ENCODE measurements at places on chromosomes 7 and 10.

- no peak for DNase-seq
Measured at GRCh38 chr10:55742487-55742886, 618.6 kb downstream of the ZWINT start.

DNA sequence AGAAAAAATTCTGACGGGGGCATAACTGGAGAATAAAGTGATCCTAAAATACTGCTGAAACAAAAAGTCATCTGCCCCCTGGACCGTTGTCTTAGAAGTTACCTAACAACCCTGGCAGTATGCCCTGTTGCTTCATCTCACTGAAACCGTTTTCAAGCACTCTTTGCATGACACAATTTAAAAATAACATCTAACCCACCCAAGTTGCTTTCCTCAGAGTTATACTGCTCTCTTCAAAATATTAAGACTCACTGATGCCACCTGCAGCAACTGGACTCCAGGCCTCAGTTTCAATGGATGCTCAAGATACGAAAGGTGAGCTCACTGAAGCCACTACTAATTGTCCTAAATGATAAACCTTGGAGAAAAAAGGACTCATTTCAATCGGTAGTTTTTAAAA lies 57.4 kb downstream of the CDK6 start:
- DNase-seq: no peak

DNA sequence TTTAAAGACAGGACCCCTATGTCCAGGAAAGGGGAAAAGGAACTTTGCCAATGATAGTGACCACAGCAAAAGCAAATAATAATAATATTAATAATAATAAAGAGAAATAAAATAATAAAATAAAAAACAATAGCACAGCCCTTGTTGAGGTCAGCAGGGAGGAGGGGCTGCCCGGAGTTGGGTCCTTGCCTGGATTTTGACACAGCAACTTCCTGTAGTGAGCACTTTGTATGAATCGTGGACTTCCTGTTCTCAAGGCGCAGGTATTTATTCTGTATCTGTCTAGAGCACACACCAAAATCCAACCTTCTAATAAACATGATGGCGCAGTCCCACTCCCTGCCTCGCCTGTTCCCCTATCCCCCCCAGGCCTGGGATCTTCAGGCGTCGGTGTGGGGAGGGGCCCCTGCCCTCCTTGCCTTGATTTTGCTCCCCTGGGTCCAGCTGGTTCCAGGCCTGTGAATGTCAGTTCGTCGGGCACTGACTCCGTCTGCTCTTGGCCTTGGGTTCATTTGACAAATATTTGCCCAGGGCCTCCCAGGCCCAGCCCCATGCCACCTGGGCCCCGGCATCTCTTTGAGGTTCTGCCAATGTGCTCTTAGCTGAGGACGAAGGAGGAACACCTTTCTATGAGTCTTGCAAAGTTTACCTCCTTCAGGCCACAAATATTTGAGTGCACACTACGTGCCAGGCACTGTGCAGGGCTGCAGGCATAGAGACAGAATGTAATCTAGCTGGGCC lies 13.9 kb downstream of the TRIM8 start:
- no peak for DNase-seq

DNA sequence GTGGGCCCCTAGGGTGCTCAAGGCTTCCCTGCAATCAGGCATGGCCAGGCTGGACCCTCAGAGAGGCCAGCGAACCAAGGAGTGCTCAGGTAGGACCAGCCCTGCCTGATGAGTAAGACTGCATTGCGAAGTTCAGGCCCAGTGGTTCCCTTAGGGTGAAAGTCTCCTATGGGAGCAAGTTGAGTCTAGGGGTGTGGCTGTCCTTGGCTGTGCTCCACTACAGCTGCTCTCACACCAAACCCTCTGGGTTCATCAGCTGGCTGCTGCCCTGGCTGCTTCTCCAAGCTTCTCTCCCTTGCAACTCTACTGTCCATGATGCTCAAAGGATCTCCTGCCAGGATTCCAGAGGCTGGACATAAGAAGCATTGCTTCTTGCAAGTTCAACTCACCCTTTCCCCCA lies 18.7 kb downstream of the FAM25A start:
- no peak for DNase-seq

DNA sequence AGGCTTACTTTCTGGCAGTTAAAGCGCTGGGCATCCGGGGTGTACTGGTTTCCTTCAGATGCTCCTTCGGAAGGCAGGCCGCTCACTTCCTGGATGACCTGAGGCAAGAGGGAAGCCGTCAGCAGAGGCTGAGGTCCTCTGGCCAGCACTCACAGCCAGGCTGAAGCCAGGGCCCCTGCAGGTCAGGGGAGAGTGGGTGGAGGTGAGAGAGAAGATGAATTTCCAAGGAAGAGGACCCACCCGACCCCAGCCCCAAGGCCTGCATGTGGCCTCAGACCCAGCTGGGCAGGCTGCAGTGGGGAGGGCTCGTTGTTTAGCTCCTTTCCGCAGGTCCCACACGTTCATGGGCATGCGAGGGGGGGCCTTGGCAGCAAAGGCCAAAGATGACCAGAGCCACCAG lies 71.3 kb downstream of the VWA2 start:
- DNase-seq: no peak

DNA sequence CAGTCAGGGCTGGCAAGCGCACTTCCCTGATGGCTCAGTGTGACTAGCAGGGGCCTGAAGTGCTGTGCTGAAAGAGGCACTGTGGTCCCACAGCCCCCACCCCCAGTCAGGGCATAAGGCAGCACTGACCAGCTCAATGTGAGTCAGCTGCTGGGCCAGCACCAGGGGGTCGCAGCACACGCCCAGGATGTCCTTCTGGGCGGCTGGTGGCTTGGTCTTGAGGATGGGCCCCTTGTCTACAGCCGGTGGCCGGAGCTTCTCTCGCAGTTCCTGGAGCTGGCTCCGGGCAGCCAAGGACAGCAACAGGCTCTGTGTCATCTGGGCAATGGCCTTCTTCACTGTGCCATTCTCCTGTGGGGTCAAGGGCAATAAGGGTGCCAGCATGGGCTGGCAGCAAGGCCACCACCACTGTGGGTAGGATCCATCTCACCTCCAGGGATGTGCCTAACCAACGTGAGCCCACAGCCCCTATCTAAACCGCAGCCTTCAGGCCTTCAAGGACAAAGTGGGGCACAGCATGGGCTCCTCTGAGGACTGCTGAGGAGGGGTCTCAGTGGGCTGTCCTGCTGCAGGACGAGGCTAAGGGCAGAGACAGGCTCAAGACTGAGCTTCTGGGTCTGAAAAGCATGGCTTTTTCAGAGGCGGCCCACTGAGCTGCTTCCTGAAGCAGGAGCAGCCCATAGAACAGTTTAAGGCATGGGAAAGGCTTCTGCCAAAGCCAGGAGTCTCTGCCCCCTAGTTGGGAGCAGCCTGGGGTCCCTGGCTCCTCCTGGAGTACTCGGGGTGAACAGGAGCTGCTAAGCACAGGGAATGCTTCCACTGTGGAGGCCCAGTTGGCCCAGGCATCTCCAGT lies 62.5 kb downstream of the CSGALNACT2 start:
- DNase-seq: no peak

- no peak for DNase-seq
Measured at GRCh38 chr10:132549371-132549770, 11.8 kb downstream of the INPP5A start.

GRCh38 chr10:58268454-58268945 lies 462 bp upstream of the CISD1 start:
- DNase-seq: no peak

- no peak for DNase-seq
Measured at GRCh38 chr10:77284797-77285196, 352.8 kb downstream of the KCNMA1 start.

- DNase-seq: no peak
Measured at GRCh38 chr10:19845503-19846368, 29.5 kb downstream of the PLXDC2 start.

- DNase-seq: no peak
Measured at GRCh38 chr10:107444443-107444842, 279.9 kb upstream of the SORCS1 start.

- DNase-seq: no peak
Measured at GRCh38 chr10:22335173-22335933, 9.9 kb upstream of the SPAG6 start.

DNA sequence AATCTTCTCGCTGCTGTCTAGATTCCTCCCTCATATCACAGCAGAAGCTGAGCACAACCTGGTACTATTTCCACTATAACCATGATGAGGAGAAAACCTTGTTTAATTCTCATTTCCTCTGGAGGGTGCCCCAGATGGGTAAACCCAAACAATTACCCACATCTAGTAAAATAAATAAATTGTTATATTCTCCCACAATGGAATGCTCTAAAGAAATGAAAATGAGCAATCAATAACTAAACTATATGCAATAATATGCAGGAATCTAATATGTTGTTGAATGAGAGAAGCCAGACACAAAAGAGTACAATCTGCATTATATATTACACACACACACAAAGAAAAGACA lies 37.0 kb downstream of the SGMS1 start:
- no peak for DNase-seq

GRCh38 chr7:151850491-151851124 lies 26.3 kb downstream of the PRKAG2 start:
- DNase-seq: no peak

GRCh38 chr7:148916186-148916585 lies 32.1 kb upstream of the EZH2 start:
- DNase-seq: no peak

- DNase-seq: no peak
Measured at GRCh38 chr7:29255906-29256692, 61.5 kb downstream of the CHN2 start.

- no peak for DNase-seq
Measured at GRCh38 chr10:92846854-92847201, 1.5 kb upstream of the EXOC6 start.

- DNase-seq: no peak
Measured at GRCh38 chr7:36469236-36469635, 79.6 kb downstream of the ANLN start.

DNA sequence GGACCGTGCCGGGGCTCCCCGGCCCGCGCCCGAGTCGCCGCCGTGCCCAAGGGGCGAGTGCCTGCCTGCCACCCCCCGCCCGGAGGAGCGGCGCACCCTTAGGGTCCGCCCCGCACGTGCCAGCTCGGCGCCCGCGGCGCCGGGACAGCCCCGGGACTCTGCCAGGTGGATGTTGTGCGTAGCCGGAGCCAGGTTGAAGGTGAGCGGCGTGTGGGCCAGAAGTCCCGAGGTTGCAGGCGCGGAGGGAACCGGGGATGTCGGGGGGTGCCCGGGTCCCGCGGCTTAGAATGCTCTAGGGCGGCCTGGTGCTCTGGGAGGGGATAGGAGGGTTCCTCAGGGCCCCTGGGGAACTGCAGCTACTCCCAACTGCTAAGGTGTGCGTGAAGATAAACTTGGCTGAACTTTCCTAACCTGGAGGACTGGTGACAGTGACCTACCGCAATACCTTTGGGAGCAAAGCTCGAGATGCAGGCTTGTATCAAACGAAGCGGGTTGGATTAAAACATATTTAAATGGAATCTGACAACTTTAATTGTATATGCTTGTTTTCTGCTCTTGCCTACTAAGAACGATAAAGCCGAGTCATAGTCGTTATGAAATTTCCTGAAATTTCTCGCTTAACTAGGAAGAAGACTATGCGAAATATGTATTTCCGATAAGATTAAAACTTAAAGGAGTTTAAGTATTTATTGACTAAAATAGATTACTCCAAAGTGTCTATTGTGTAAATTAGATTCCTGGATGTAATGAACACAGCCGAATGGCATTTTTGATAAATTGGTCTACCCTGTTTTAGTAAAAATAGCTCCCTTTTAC lies at the start of gene CUX1:
TSS of gene CUX1 (plus strand) at position 156 of the 816 bp plus-strand sequence. CDS start at position 170, 14 bp downstream.
- no peak for DNase-seq

- DNase-seq: no peak
Measured at GRCh38 chr7:98679741-98680140, 62.7 kb downstream of the NPTX2 start.

- DNase-seq: no peak
Measured at GRCh38 chr10:117218654-117219053, 21.4 kb downstream of the KCNK18 start.

- DNase-seq: no peak
Measured at GRCh38 chr7:87234949-87235348, 15.4 kb upstream of the TMEM243 start.

GRCh38 chr10:2464483-2464882 lies 602.9 kb upstream of the PFKP start:
- no peak for DNase-seq

DNA sequence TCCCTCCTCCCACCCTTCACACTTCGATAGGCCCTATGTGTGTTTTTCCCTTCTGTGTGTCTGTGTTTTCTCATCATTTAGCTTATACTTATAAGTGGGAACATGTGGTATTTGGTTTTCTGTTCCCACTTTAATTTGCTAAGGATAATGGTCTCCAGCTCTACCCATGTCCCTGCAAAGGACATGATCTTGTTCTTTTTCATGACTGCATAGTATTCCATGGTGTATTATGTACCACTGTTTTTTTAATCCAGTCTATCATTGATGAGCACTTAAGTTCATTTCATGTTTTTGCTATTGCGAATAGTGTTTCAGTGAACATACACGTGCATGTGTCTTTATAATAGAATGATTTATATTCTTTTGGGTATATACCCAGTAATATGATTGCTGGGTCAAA lies 46.3 kb upstream of the GNAT3 start:
- DNase-seq: no peak

GRCh38 chr7:7263297-7264230 lies 81.2 kb downstream of the C1GALT1 start:
- DNase-seq: no peak

DNA sequence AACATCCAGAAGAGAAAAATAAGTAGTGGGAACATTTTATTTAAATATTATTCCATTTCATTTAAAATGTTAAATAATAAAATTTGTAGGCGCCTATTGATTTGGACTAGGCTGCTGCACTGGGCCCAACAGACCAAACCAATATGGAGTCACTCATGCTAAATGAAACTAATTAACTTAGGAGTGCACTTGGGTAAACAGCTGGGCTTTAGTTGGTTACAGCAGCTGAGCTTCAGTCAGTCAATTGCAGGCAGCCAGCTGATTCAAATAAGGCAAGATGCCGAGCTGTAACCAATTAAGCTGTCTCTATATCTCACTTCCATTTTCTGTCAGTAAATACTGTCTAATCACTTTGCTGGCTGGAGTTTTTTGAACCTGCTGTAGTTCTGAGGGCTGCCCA lies 102.1 kb upstream of the WDR11 start:
- DNase-seq: no peak

DNA sequence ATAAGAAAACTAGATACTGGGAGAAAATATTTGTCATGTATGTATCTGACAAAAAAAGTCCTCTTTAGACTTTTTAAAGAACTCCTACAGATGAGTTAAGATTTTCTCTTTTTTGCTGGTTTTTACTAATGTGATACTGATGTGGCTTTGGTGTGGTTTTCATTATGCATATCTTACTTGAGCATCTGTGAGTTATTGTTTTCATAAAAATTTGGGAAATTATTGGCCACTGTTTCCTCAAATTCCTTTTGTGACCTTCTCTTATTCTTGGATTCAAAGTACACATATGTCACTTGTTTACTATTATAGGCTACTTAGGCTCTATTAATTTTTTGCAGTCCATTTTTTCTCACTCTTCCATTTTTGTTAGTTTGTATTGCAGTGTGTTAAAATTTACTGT lies 89.0 kb downstream of the PPP1R9A start:
- DNase-seq: no peak
